Skin of body (tissue), 3 donors: ENCODE measurements at places on chromosomes 7 and 10. TPM values are rescaled to one million over a fixed set of nuclear protein-coding genes. Genes with fewer than 3 reads are reported as not detected.

The LIPF gene
- 0.10 TPM for total RNA-seq

GRCh38 chr7:140358412-140359051 lies 39.8 kb downstream of the SLC37A3 start:
- no peak for DNase-seq

The COL28A1 gene
- 9.0 TPM for total RNA-seq

The MSMB gene
- total RNA-seq: 4.8 TPM

DNA sequence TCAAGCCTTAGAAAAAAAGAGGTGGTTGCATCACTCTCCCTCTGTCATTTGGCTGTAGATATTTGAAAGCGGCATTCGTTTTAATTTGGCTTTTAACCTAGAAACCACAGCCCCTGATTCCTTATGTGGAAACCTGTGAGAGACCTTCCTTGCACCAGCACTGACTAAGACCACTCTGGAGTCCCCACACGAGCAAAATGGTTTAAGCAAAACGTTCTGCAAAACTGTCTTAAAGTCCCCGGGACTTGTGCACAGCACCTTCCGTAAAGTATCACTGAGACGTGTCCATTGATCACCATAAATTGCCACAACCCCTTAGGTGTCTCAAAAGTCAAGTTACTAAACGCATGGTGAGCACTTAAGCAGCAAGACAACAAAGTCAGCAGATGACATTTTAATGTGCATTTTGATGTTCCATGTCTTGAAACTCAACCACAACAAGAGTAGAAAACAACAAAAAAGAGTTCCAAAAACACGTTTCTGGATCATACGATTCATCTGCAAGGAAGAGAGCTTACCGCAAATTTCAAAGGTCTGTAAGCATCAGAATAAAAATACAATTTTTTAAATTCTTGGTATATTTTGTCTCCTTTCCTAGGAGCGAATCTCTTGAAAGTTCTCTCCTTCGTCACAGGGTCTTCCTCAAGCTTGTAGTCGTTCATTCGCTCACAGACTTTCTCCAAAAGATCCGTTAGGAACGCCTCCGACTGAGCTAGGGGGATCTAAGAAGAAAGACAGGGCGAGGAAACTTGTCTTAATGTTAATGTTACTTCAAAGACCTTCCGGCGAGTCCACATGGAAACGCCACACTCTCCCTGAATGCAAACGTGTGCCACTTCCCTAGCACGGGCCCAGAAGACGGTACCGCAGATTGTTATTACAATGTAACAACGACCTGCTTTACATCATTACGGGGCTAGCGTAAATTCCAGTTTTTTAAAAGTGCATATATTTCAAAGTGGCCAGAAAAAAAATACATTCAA lies 37.7 kb downstream of the CNPY1 start:
- no peak for DNase-seq

The ACBD7 gene
- total RNA-seq: 0.99 TPM

GRCh38 chr7:10977113-10977512 lies 3.4 kb downstream of the PHF14 start:
- no peak for DNase-seq

DNA sequence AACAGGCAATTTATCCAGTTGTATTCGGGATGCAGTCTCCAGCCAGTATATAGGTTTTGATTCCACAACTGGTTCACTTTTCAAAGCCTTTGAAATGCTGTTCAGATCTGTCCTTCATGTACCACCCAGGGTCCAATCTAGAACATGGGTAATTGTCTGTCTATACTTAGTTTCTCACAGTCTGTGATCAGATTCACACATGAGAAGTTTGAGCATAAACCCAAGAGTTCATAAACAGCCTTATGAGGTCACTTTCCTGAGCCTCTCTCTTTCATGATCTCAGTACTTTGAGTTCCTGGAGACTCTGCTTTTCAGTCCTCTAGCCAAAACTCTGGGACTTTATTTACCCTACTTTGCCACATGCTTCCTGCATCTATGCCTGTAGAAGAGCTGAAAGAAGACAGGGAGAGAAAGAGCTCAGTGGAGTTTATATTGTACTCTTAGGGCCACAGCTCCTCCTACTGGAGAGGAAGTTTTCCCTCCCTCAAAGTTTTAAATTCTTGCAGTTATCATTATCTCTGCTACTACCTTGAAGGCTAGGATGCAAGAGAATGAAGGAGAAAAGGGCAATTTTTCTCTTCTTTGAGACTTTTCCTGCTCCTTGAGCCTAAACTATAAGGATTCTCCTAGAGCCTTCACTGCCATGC lies 172.0 kb downstream of the ZEB1 start:
- DNase-seq: no peak

DNA sequence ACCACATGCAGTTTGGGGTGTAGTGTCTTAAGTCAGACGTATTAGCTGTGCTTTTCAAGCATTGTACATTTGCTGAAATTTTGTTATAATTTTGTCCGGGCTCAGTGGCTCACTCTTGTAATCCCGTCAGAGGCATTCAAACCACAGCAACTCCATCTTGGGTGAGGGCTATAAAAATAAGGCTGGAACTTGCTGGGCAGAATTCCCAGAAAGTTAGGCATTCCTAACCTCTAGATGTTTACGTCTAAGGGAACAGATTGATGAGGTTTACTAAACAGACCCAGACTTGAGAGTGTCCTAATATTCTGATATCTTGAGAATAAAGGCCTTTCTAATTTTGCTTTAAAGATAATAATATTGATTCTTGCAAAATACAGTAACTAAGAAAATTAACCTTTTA lies 957.8 kb downstream of the NXPH1 start:
- no peak for DNase-seq

The PDE1C gene
- total RNA-seq: 1.2 TPM

DNA sequence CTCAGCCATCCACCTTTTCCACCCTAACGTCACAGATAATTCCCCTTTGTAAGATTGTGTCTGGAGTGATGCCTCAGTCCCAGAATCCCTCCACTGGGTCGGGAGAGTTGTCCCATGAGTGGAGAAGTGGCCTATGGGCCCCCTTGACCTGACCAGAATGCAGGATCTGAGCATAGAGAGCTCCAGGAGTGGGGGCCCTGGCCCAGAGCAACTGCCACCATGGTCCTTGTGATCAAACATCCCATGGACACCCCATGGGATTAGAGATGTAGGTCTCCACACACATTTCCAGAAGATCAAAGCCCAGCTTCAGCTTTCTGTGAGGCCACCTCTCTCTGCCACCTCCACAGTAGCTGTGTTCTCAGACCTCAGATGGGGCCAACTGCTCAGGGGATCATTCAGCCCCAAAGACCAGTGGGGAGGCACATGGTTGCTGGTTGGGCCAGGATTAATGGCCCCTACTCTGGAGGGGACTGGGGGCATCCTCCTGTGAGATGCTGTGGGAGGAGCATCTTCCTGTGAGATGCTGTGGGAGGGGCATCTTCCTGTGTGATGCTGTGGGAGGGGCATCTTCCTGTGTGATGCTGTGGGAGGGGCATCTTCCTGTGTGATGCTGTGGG lies 28.5 kb upstream of the DPYSL4 start:
- DNase-seq: no peak

The CTTNBP2 gene
- total RNA-seq: 5.5 TPM

The ARMC3 gene
- not detected for total RNA-seq

- DNase-seq: peak; percentile 78
Measured at GRCh38 chr10:5945561-5946418, 31.6 kb downstream of the IL15RA start.

The NPVF gene
- not detected for total RNA-seq

- DNase-seq: no peak
Measured at GRCh38 chr10:29925771-29926692, 133.4 kb downstream of the JCAD start.

DNA sequence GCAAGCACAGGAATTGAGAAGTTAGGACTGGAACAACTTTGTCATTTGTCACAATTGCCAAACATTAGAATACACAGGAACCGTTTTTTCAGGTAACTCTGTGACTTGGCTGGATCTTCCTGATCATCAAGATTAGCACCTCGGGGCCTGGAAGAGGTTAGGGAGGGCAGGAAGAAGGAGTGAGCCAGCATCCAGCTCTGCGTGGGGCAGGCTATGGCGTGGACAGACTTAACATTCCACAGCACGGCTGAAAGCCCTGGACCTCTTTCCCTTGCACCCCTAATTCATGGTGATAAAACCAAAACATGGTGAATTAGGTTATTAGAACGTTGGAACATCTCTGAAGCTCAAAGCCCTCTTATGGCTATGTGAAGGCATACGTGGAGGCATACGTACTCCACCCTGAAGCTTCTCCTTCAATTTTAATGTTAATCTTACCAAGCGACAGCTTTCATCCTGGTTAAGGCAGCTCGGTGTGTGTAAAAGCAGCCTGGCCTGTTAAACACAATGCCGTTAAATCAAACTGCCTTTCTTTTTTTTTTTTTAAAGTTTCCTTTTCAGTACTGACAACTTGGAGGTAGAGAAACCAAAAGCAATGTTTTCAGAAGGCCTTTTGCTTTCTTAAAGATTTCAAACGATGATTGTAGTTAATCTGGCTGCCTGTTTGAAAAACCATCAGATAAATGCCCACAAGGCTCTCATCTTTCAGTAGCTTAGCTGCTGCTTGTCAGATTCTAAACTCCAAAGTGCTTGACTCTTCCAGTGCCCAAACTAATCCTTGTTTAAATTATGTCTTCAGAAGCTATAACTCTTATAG lies 4.5 kb downstream of the GRK5 start:
- DNase-seq: no peak

DNA sequence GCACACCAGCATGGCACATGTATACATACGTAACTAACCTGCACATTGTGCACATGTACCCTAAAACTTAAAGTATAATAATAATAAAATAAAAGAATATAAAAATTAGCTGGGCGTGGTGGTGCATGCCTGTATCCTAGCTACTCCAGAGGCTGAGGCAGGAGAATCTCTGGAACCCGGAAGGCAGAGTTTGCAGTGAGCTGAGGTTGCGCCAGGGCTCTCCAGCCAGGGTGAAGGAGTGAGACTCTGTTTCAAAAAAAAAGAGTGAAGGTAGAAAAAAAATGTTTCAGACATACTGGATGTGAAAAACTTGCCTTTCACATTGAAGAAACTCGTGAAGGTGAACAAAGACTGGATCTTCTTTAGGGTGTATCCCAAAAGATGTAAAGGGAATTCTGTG lies 26.7 kb downstream of the TSPAN14 start:
- DNase-seq: no peak

- peak; percentile 97 for DNase-seq
Measured at GRCh38 chr7:19117091-19117869, at the start of gene TWIST1. Gene TWIST1, minus strand, starts transcription at chr7:19117636. Its CDS starts 315 bp downstream, at chr7:19117321.

GRCh38 chr10:117005026-117005526 lies at the start of gene SHTN1:
Gene SHTN1, minus strand, starts transcription at chr10:117005187. Its CDS starts 108 bp downstream, at chr10:117005079.
- no peak for DNase-seq

The HMX2 gene
- not detected for total RNA-seq

GRCh38 chr10:84008878-84009277 lies 130.4 kb upstream of the GHITM start:
- DNase-seq: no peak

The C10orf62 gene
- 0.20 TPM for total RNA-seq

The COL17A1 gene
- total RNA-seq: 128 TPM

DNA sequence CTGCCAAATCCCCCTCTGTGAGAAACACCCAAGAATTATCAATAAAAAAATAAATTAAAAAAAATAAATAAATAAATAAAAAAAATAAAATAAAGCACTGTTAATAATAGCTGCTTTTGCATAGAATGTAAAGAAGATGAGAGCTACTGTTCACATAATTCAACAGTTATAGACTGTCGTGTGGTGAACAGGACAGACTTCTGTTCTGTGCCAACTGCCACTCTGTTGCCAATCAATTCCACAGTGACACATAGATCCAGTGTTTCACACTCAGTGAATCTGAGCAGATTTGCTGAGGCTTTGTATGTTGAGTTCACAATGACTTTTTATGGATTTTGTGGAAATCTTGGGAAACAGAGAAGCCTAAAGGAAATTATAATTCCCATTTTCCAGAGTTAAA lies 14.9 kb downstream of the ARHGAP19 start:
- no peak for DNase-seq

DNA sequence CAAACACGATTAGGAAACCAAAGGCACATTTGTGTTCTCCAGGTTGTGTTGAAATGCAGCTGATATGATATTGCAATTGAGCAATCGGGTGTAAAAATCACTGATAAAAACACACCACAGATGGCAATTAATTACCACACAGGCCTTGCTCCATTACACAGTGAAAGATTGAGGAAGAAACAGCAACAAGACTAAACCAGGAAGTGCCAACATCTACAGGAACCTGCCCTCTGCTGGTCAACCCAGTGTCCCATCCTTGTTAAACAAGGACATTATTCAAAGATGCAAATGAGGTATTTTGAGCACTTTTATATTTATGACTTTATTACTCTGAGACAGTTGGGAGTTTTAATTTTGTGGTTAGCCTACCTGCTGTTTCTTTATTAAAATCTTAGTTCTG lies 765.6 kb upstream of the GHITM start:
- DNase-seq: no peak

DNA sequence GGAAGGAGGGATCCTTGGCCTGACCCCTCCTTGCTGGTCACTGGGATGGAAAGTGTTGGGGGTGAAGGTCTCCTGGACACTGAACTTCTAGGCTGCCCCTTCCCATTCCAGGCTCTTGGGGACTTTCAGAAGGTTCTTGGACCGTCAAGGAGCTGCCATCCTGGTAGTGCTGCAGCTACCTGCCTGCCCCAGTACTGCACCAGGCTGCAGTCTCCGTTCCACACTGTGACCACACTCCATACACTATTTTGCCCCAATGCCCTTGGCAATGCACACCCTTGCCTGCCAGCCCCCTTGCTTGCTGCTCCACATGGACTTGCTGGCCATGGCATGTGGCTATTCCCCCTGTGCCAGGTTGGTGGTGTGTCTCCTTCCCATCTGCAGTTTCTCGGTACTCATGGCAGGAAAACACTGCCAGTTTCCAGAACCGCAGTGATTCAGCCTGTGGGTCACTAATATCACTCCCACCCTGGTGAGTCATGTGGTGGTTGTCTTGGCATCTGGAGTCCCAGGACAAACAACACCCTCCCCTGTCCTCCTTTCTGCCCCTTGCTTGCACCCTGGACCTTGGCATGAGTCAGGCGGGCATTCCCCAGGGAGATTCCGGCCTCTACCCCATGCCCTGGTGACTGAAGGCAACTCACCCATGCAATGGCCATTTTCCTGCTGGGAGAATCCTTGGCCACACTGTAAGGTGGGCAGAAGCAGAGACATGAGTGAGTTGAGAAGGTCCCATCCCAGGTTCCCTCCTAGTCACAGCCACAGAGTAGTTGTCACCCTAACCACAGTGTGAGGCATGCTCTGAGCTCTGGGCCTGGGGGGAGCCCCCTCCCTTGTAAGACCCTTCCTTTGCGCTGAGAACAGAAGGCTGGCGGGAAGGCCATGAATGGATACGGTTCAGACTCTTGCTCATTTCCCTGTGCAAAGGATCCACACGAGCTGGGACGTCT lies 32.8 kb downstream of the GOLGA7B start:
- DNase-seq: no peak
